Right renal pelvis (tissue), 4 donors: ENCODE measurements at places on chromosomes 2 and 18. TPM values are rescaled to one million over a fixed set of nuclear protein-coding genes. Genes with fewer than 3 reads are reported as not detected.

DNA sequence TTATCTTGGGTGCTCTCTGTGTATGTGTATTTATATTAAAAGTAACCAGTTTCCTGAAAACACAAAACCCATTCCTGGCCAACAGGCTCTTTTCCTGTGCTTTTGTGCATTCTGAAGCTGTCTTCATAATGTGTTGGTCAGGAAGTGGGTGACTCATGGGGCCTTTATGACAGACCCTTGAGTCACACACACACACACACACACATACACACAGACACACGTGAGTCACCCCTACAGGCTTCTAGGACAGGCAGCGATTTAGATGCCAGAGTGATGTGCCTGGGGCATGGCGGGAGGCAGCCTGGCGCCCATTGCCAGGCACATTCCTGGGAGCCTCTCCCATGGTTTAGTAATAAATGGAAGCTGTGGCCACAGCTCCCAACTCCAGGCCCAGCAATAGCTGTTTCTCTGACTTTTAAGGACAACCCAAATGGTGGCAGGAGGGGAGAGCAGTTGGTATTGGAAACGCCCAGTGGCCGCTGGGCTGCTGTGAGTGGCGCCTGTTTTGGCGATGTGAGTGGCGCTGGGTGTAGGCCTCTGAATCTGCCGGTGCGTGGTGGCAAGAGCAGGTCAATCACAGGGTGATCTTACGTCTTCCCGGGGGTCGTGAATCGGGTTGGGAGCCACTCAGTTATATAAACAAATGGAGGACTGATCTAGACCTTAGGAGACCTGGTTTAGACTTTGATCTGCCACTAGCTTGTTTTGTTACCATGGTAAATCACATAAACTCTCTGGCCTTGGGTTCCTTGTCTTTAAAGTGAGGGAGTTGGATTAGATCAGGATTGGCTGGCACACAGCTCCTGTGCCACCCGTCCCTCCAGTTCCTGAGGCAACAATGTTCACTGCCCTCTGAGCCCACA lies 150.7 kb upstream of the DLX2 start:
- no peak for DNase-seq

GRCh38 chr2:11140492-11140891 lies 14.8 kb upstream of the SLC66A3 start:
- DNase-seq = no peak

GAL3ST2 gene
- 0.30 TPM for polyA plus RNA-seq

DNA sequence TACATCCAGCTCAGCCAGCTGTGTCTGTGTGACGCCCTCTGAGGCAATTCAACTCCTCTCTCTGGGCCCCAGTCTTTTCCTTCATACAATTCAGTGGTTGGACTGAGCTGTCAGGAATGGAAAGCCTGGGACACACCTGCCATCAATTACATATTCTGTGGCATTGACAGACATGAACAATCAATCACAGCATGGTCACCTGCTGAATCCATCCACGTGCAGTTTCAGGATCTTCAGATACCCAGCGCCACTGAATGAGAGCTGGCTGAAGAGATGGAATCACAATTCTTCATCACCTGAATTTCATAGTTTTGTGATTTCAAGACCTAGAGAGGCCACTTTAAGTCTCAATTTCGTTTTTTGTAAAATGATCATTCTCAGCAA lies 5.1 kb downstream of the ADRA2B start:
- no peak for DNase-seq

DNA sequence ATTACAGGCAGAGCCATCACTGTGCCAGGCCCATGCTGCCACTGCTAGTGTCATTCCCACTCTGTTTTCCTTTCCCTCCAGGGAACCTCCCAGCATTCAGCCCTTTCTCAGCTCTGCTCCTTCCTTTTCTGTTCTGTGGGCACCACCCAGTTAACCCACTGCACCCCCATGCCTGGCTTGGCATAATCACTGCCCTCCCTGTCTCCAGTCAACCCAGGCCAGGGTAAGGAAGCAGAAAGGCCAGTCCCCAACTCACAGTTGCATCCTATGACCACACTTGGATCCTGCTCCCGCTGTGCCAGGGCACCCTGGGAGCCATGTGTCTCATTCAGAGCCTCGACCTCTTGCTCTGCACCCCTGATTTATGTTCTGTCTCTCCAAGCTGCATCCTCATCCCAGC lies 32.2 kb downstream of the DPYSL5 start:
- DNase-seq = no peak

- DNase-seq = no peak
Observed at GRCh38 chr2:200274116-200275075, 32.1 kb upstream of the SPATS2L start.

CRACDL gene
- polyA plus RNA-seq = 2.9 TPM
